Activated B cell treated with CpG ODN at 0.5 μM for 24 hours (primary cell): ENCODE measurements at places on chromosomes 5 and 9. TPM values are rescaled to one million over a fixed set of nuclear protein-coding genes. Genes with fewer than 3 reads are reported as not detected.

GRCh38 chr9:25681266-25681665, 3.0 kb upstream of the TUSC1 start:
- H3K4me1 ChIP-seq = no peaks in the 10 kb centered on the region
- H3K36me3 ChIP-seq = no peaks in the 10 kb centered on the region
- no peak overlapping the region for H3K4me3 ChIP-seq
- H3K27me3 ChIP-seq = no peaks in the 10 kb centered on the region
- DNase-seq = no peak

DNA sequence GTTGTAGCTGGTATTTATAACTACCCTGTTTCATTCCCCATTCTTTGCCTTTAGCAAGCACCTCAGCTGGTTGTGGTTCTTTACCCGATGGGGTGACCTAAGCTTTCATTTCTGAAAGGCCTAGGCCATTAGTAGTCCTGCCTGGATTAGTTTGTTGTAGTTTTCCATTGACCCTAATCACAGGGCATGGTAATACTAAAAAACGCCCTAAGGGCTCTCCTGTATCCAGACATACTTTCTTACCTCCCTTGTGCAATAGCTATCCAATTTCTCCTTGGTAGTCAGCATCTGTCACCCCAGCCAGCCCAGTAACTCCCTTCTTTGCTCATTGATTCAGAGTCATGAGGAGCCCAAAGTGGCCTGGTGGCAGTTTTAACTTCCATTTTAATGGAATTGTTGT, 24.0 kb downstream of the TMOD1 start:
- H3K27me3 ChIP-seq = peaks cover 12% of the 10 kb centered on the region
- no peak overlapping the region for H3K4me3 ChIP-seq
- no peaks in the 10 kb centered on the region for H3K4me1 ChIP-seq
- no peak overlapping the region for H3K27ac ChIP-seq
- no peaks in the 10 kb centered on the region for H3K36me3 ChIP-seq

GRCh38 chr5:56356121-56356835, 123.1 kb upstream of the ANKRD55 start:
- no peak overlapping the region for H3K4me3 ChIP-seq
- H3K4me1 ChIP-seq = peaks cover 16% of the 10 kb centered on the region
- H3K27ac ChIP-seq = no peak overlapping the region
- H3K36me3 ChIP-seq = no peaks in the 10 kb centered on the region

Gene SH3PXD2B
- total RNA-seq = 0.02 TPM in 1 of 2 replicates, not detected in the other

GRCh38 chr9:137294681-137295237, 7.3 kb downstream of the NRARP start:
- H3K4me1 ChIP-seq = peaks cover 10% of the 10 kb centered on the region
- no peak for DNase-seq
- H3K4me3 ChIP-seq = peak overlapping the region; percentile 46
- H3K27me3 ChIP-seq = peaks cover 23% of the 10 kb centered on the region
- H3K27ac ChIP-seq = no peak overlapping the region

GRCh38 chr9:134494273-134494815, 147.3 kb upstream of the COL5A1 start:
- no peak overlapping the region for H3K4me3 ChIP-seq
- no peaks in the 10 kb centered on the region for H3K36me3 ChIP-seq
- peaks cover 8% of the 10 kb centered on the region for H3K4me1 ChIP-seq
- no peak for DNase-seq

- no peak overlapping the region for H3K27ac ChIP-seq
- no peak for DNase-seq
- peaks cover 2% of the 10 kb centered on the region for H3K27me3 ChIP-seq
- no peaks in the 10 kb centered on the region for H3K4me1 ChIP-seq
- no peaks in the 10 kb centered on the region for H3K36me3 ChIP-seq
Observed at GRCh38 chr9:79242489-79242888, 329.3 kb upstream of the TLE4 start.

Gene KIF4B
- not detected in 2 replicates for total RNA-seq

Gene MAN2A1
- 42.7 and 48.6 TPM in 2 replicates for total RNA-seq

GRCh38 chr9:19456426-19456825, 47.6 kb downstream of the ACER2 start:
- DNase-seq = no peak
- peaks cover 20% of the 10 kb centered on the region for H3K4me1 ChIP-seq
- no peak overlapping the region for H3K27ac ChIP-seq
- H3K36me3 ChIP-seq = no peaks in the 10 kb centered on the region

DNA sequence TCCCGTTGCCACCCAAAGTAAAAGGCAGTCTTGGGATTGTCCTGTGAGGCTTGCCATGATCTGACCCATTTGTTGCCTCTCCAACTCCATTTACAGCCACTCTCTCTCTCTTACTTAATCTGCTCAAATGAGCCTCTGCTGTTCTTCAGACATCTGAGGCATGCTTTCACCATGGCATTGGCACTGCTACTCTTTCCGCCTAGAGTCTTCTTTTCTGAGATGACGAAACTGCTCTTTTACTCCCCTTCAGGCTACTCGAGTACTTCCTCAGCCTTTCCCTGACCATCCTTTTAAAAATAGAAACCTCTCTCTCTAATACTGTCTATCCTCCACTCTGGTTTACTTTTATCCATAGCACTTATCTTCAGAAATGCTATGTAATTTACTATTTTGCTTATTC, 9.0 kb downstream of the FOCAD start:
- H3K4me1 ChIP-seq = no peaks in the 10 kb centered on the region
- H3K36me3 ChIP-seq = no peaks in the 10 kb centered on the region
- no peak for DNase-seq
- no peak overlapping the region for H3K4me3 ChIP-seq

DNA sequence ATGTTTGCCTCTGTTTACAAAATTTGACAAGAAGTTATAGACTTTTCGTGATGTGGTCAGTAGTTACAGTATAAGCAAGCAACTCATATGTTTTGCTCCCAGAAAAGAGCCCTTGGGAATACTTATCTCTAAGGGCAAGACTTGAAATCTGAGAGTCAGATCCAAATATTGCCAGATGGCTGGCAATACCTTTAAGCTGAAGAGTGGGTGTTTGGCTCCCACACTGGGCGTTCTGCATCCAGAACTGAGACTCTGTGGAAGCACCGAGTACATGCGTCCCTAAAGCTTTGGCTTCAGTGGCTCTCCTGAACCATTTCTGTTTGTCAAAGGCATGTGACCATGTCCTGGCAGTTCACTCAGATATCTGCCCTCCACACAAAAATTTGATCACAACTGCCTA, 194.1 kb downstream of the DCP2 start:
- no peak overlapping the region for H3K4me3 ChIP-seq
- no peaks in the 10 kb centered on the region for H3K36me3 ChIP-seq
- no peak overlapping the region for H3K27ac ChIP-seq
- no peaks in the 10 kb centered on the region for H3K4me1 ChIP-seq
- DNase-seq = no peak

GRCh38 chr5:123610209-123610608, 98.2 kb downstream of the CSNK1G3 start:
- peak overlapping the region; percentile 72 for H3K27ac ChIP-seq
- H3K4me1 ChIP-seq = peaks cover 7% of the 10 kb centered on the region
- no peak for DNase-seq
- H3K4me3 ChIP-seq = no peak overlapping the region
- H3K36me3 ChIP-seq = peaks cover 50% of the 10 kb centered on the region

Gene DNAJC25
- total RNA-seq = 3.5 and 4.3 TPM in 2 replicates

Gene SOX30
- 0.37 and 0.47 TPM in 2 replicates for total RNA-seq

Gene ATP10B
- not detected in 2 replicates for total RNA-seq

Gene PROB1
- 3.5 and 3.6 TPM in 2 replicates for total RNA-seq

- DNase-seq = no peak
- no peaks in the 10 kb centered on the region for H3K4me1 ChIP-seq
- H3K36me3 ChIP-seq = no peaks in the 10 kb centered on the region
- no peak overlapping the region for H3K27ac ChIP-seq
- H3K27me3 ChIP-seq = peaks cover 4% of the 10 kb centered on the region
Observed at GRCh38 chr9:70229026-70229425, 29.8 kb upstream of the SMC5 start.

DNA sequence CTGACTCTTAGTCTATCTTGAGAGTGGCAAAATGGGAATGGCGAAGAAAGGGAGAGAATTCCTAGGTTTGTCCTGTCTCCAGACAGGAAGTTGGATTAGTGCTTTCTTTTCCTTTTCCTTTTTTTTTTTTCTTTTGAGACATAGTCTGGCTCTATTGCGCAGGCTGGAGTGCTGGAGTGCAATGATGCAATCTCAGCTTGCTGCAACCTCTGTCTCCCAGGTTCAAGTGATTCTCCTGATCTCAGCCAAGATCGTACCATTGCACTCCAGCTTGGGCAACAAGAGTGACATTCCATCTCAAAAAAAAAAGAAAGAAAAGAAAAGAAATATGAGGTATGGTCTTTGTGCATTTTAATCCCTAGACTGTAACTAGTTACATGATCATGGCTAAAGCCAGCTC, 12.6 kb upstream of the KIF27 start:
- H3K27me3 ChIP-seq = no peaks in the 10 kb centered on the region
- no peak overlapping the region for H3K27ac ChIP-seq
- H3K4me3 ChIP-seq = no peak overlapping the region
- H3K36me3 ChIP-seq = peaks cover 3% of the 10 kb centered on the region
- DNase-seq = no peak
- H3K4me1 ChIP-seq = no peaks in the 10 kb centered on the region

Gene PCDHGC5
- 0.24 and 0.38 TPM in 2 replicates for total RNA-seq

DNA sequence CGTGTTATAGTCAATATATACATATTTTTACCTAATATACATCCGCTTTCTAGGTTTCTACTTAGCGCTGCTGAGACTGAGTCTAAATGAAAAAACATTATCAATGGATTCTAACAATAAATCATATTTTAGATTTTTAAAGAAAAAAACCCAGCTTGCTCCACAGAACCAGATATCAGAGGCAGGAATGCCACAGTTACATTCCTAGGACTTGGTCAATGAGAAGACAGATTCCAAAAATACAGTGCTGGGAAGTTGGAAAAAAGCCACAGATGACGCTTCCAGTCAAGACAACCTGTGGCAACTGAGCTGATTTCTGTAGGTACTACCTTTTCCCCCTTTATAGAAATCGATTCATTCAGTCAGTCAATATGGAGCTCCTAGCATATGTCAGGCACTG, 577 bp upstream of the CCDC112 start:
- DNase-seq = no peak
- no peaks in the 10 kb centered on the region for H3K27me3 ChIP-seq
- H3K4me3 ChIP-seq = peak overlapping the region; percentile 47
- H3K4me1 ChIP-seq = peaks cover 13% of the 10 kb centered on the region
- H3K27ac ChIP-seq = no peak overlapping the region
